Left lung (tissue), 14 donors: ENCODE measurements at places on chromosomes 11 and 22. TPM values are rescaled to one million over a fixed set of nuclear protein-coding genes. Genes with fewer than 3 reads are reported as not detected.

RIMBP3B gene
- total RNA-seq = 0.10 TPM

DNA sequence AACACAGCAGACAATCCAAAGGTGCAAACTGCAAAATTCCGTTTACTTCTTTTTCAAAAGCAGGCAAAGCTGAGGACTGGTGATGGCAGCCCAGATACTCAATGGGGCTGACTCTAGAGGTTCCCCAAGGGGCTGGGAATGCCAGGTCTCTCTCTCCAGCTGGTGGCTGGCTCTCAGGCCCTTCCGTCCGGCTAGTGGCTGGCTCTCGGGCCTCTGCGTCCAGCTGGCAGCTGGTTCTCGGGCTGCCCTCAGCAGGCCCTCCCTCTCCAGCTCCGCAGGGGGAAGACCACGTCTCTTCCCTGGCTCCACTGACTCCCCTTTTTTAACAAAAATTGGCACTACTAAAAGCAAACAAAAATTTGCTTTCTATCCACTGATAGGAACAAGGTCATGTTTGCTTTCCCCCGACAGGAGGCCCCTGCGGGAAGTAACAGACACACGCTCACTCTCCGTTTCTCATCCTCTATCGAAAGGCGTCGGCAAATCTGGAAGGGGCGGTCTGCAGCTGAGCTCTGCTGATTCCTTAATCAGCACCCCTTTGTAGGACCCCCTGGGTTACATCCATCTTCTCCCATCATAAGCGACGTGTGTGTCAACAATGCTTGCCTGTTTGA lies 381.4 kb downstream of the BRD1 start:
- H3K27ac ChIP-seq = no peak overlapping the region
- H3K36me3 ChIP-seq = no peaks in the 10 kb centered on the region
- peaks cover 9% of the 10 kb centered on the region for H3K27me3 ChIP-seq

DNA sequence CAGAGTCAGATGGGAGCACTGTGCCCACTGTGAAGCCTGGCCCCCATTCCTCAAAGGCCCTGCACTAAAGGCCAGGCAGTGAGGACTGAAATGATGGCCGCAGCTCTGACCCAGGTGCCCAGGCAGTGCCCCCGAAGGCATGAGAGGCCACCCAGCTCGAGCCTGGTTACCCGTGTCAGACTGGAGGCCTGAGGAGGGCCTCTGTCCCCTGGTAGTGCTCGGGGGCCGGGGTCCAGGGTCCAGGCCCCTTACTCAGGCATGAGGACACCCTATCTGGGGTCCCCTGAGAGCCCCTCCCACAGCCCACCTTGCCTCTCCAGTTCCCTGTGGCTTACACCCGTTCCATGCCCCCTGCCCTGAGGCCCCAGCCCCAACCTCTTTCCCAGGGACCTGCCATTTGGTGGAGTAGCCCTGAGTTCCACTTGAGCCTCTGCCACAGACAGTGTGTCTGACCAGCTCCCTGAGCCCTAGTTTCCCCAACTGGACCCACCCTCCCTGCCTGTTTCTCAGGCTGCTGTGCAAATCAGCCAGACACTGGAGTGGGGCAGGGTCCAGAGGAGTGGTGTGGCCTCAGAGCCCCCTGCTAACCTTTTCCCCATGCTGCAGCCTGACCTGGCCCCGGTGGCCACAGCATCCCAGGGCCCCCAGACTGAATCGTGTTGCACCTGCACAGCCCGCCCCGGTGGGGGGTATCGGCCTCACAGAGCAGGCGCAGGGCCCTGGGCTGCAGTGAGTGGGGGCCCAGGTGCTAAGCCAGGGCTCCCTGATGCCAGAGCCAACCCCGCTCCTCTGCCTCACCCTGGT lies 10.8 kb upstream of the ANKRD13D start:
- peak overlapping the region; percentile 95 for H3K27ac ChIP-seq
- peaks cover 100% of the 10 kb centered on the region for H3K4me1 ChIP-seq
- no peaks in the 10 kb centered on the region for H3K27me3 ChIP-seq
- peaks cover 59% of the 10 kb centered on the region for H3K36me3 ChIP-seq

- no peak overlapping the region for H3K27ac ChIP-seq
- H3K27me3 ChIP-seq = no peaks in the 10 kb centered on the region
- H3K4me3 ChIP-seq = no peak overlapping the region
- no peaks in the 10 kb centered on the region for H3K36me3 ChIP-seq
These were observed 10.8 kb downstream of the RIBC2 start for GRCh38 chr22:45424241-45424731.

DNA sequence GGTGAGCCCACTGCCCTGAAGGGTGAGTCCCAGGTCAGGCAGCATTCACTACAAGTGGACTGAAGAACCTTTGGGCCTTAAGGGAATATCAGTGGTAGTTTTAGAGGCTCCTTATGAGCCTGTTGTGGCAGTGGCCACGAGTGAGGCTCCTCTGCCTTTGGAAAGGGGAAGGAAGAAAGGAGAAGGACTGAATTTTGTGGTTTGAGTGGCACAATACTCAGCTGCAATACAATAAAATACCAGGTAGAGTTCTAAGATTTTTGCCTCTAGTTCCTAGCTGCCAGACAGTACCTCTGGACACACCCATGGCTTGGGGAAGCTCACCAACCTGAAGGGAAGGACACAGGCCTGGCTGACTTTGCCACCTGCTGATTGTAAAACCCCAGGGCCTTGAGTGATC lies 260.9 kb downstream of the DYNC2H1 start:
- no peaks in the 10 kb centered on the region for H3K27me3 ChIP-seq
- H3K36me3 ChIP-seq = no peaks in the 10 kb centered on the region
- H3K4me3 ChIP-seq = no peak overlapping the region
- DNase-seq = no peak
- no peaks in the 10 kb centered on the region for H3K4me1 ChIP-seq

DNA sequence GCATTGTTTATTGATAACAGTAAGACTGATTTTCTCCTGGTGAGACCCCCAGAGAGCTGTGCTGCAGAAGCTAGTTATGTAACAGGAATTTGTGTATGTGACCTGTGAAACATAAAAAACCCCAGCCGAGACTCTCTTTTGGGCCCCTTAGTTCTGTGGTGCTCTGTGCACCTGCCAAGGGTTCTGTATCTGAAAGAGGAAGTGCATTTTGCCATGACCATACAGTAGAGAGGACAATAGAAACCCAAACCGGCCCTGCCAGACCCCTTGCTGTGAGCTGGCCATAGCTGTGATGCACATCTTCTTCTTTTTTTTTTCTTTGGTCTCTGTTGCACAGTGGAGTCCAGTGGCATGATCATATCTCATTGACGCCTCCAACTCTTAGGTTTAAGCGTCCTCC lies 31.4 kb upstream of the APOL5 start:
- no peak for DNase-seq
- no peaks in the 10 kb centered on the region for H3K36me3 ChIP-seq
- H3K4me3 ChIP-seq = no peak overlapping the region
- H3K4me1 ChIP-seq = no peaks in the 10 kb centered on the region
- no peaks in the 10 kb centered on the region for H3K27me3 ChIP-seq

DNA sequence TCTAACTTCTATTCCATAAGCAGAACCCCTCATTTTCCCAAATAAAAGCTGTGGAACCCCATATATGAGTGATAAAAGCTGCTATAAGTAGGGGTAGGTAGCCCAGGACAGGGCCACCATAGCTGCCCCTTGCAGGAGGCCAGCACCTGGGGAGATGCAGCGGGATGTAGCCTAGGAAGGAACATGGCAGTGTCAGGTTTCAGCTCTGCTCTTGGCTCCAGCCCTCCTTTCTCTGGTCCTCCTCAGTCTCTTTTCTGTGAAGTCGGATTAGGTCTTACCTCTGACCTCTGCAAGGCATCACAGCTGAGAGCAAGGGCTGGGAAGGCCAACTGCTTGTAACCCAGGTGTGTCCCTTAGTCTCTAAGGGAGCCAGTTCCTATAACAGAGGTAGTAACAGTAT lies 135.6 kb downstream of the NAV2 start:
- H3K4me1 ChIP-seq = no peaks in the 10 kb centered on the region
- DNase-seq = no peak
- H3K36me3 ChIP-seq = no peaks in the 10 kb centered on the region
- no peaks in the 10 kb centered on the region for H3K27me3 ChIP-seq

GRCh38 chr11:129117595-129118350 lies 74.4 kb downstream of the ARHGAP32 start:
- no peak overlapping the region for H3K27ac ChIP-seq
- H3K4me1 ChIP-seq = no peaks in the 10 kb centered on the region
- DNase-seq = peak; percentile 53
- H3K4me3 ChIP-seq = no peak overlapping the region
- H3K36me3 ChIP-seq = no peaks in the 10 kb centered on the region

PRG2 gene
- total RNA-seq = 0.34 TPM

- no peaks in the 10 kb centered on the region for H3K4me1 ChIP-seq
- H3K4me3 ChIP-seq = no peak overlapping the region
- no peak overlapping the region for H3K27ac ChIP-seq
- H3K36me3 ChIP-seq = no peaks in the 10 kb centered on the region
These were observed 6.7 kb downstream of the OR6M1 start for GRCh38 chr11:123799438-123799837.

THRSP gene
- total RNA-seq = not detected

DNA sequence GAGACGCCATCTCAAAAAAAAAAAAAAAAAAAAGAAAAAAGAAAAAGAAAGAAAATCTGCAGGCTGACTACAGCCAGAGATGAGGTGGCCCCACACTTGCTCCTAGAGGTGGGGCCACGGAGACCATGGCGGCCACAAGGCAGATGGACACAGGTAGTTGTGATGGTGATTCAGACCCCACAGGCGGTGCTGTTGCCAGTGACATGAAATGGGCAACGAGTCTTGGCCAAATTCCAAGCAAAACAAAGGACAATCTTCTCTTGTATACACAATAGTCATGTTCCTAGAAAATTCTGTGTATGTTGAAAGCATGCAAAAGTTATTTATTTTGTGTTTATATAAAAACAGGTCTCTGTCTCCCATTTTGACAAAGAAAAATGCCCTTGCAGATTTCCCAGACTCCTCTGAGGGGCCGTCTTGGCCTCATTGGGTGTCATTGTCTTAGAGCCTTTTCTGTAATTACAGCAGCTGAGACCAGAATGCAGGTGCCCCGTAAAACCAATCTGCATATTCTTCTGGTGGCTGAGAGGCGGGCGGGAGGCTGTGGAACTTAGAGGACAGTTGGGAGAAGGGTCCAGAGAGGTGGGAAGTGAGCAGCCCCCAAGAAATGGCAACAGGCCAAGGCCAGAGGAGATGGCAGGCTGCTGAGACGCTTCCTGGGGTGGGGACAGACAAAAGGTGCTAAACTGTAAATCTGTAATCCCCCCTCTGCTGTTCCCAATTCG lies 22.5 kb upstream of the DAGLA start:
- DNase-seq = no peak
- no peak overlapping the region for H3K4me3 ChIP-seq
- H3K27ac ChIP-seq = no peak overlapping the region
- no peaks in the 10 kb centered on the region for H3K27me3 ChIP-seq
- H3K4me1 ChIP-seq = no peaks in the 10 kb centered on the region

- DNase-seq = no peak
- H3K27ac ChIP-seq = no peak overlapping the region
- H3K4me1 ChIP-seq = peaks cover 26% of the 10 kb centered on the region
- no peak overlapping the region for H3K4me3 ChIP-seq
- H3K27me3 ChIP-seq = no peaks in the 10 kb centered on the region
These were observed 4.4 kb downstream of the TTC38 start for GRCh38 chr22:46272196-46272595.

OR5D16 gene
- total RNA-seq = not detected

CBLIF gene
- not detected for total RNA-seq

MUC5AC gene
- total RNA-seq = not detected

KCTD17 gene
- total RNA-seq = 20.5 TPM

DNA sequence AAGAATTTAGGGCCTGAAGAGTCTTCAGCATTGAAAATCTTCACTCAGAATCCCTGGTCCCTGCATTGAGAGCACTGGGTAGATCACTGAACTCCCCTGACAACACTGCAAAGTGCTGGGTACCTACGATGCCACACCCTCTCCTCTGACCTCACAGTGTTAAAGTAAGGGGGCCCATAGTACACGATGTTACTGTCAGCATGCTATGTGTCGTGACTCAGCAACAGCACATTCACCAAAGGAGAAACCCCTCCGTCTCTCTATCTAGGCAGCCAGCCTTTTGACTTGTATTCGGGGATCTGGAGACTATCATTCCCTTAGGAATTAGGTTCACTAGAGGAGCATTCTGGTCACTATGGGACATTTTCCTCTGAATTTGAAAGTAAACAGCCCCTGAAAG lies 67.4 kb upstream of the PITPNB start:
- no peaks in the 10 kb centered on the region for H3K4me1 ChIP-seq
- no peak for DNase-seq
- no peaks in the 10 kb centered on the region for H3K27me3 ChIP-seq

ANO1 gene
- total RNA-seq = 6.2 TPM

MMP27 gene
- not detected for total RNA-seq

DNA sequence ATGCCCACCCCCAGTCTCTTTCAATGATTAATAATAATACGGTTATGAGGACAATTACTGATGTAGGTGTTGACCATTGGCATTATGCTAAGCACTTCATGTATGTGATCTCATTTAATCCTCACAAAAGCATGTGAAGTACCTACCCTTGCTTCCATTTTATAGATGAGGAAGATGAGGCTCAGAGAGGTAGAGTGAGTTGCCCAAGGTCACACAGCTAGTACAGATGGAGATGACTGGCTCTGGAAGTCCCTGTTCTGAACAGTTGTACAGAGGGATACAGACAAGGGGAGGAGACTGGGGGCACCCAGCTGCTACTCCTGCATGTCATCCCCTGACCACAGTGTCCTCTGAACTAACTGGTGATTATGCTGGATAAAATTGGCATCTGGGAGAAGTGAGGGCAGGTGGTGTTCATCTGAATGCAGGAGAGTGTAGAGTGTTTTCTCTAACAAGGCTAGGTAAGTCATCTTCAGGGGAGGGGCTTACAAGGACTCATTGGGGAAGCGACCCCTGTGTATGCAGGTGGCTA lies 43.2 kb downstream of the KIAA1671 start:
- peak overlapping the region; percentile 60 for H3K27ac ChIP-seq
- H3K4me3 ChIP-seq = no peak overlapping the region
- no peaks in the 10 kb centered on the region for H3K27me3 ChIP-seq

TTC36 gene
- total RNA-seq = 0.82 TPM

INS gene
- total RNA-seq = not detected

DNA sequence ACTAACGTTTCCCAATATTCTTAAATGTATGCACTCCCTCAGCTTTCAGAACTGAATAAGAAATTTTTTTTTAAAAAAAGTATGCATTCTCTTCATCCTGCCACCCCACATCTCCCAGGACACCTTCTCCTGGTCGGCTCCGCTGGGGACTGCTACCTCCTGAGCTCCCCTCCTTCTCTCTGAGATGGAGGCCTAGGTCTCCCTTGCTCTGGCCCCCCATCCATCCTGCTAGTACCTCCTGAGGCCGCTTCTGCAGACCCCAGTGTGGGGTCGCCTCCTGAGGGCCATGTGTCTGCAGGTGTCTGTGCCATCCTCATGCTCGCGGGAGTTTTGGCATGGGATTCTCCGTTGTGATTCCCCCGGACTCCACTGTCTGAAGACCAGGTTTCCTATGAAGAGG lies 27.8 kb downstream of the FAM118A start:
- H3K36me3 ChIP-seq = peaks cover 75% of the 10 kb centered on the region
- no peaks in the 10 kb centered on the region for H3K4me1 ChIP-seq

GRCh38 chr11:121246769-121247035 lies 45.9 kb upstream of the SC5D start:
- DNase-seq = no peak
- no peak overlapping the region for H3K27ac ChIP-seq
- no peaks in the 10 kb centered on the region for H3K27me3 ChIP-seq
